ENCODE measurements at places on chromosomes 5 and 9.

- DNase-seq, result no peak
Observed at GRCh38 chr5:6711409-6712141, 1.7 kb upstream of the TENT4A start.

DNA sequence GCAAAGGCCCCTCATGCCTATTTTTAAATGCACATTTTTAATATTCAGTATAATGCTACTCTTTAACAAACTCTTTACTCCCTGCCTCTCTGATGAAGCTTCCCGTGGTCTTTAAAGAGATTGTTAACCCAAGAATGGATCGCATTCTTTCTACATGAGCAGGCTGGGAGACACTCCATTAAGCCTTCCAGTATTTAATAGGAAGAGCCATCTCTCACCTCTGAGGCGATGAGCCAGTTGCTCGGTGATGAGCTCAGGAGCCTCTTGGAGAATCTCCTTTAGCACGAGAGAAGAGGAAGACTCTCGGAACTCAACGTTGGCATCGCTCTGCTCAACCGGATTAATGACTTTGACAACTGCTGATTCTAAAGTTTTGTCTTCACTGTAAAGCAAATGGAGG lies 59.6 kb downstream of the PRUNE2 start:
- DNase-seq, result no peak

- no peak for DNase-seq
Observed at GRCh38 chr5:74976651-74977050, 75.7 kb downstream of the GCNT4 start.

- no peak for DNase-seq
Observed at GRCh38 chr9:129370770-129371169, 192.7 kb upstream of the IER5L start.

DNA sequence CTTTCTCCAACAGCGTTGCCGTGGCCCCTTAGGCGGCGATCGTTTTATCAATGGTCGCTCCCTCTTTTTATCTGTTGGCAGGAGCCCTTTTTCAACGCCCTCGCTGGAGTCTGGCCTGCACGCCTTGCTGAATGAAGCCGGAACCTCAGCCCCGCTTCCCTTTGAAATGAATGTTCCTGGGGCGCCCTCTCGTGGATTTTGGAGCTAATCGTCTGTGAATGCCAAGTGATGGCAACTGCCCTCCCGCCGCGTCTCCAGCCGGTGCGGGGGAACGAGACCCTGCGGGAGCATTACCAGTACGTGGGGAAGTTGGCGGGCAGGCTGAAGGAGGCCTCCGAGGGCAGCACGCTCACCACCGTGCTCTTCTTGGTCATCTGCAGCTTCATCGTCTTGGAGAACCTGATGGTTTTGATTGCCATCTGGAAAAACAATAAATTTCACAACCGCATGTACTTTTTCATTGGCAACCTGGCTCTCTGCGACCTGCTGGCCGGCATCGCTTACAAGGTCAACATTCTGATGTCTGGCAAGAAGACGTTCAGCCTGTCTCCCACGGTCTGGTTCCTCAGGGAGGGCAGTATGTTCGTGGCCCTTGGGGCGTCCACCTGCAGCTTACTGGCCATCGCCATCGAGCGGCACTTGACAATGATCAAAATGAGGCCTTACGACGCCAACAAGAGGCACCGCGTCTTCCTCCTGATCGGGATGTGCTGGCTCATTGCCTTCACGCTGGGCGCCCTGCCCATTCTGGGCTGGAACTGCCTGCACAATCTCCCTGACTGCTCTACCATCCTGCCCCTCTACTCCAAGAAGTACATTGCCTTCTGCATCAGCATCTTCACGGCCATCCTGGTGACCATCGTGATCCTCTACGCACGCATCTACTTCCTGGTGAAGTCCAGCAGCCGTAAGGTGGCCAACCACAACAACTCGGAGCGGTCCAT lies 10.0 kb downstream of the S1PR3 start:
- DNase-seq, result peak; percentile 85

- DNase-seq, result no peak
Observed at GRCh38 chr9:132509928-132510874, 72.2 kb upstream of the BARHL1 start.

GRCh38 chr9:93196096-93197055 lies 12.4 kb downstream of the WNK2 start:
- DNase-seq, result no peak

- no peak for DNase-seq
Observed at GRCh38 chr5:142091922-142092321, 16.7 kb upstream of the NDFIP1 start.

Measured in activated naive CD8-positive, alpha-beta T cell treated with anti-CD3 and anti-CD28 coated beads, Interleukin-2, amount 50 U/mL, for 24 hours (primary cell).